NCI-H1092 (cell line): ENCODE measurements at places on chromosomes 6 and 20.

GRCh38 chr6:130122243-130122642, 100.5 kb downstream of the SAMD3 start:
- DNase-seq: no peak

- no peak for DNase-seq
These were observed 62.0 kb downstream of the PPP1R14C start for GRCh38 chr6:150204705-150205472.

GRCh38 chr6:166026586-166027126, 141.0 kb downstream of the TBXT start:
- DNase-seq: no peak

GRCh38 chr6:150313781-150314180, 55.0 kb upstream of the IYD start:
- no peak for DNase-seq

DNA sequence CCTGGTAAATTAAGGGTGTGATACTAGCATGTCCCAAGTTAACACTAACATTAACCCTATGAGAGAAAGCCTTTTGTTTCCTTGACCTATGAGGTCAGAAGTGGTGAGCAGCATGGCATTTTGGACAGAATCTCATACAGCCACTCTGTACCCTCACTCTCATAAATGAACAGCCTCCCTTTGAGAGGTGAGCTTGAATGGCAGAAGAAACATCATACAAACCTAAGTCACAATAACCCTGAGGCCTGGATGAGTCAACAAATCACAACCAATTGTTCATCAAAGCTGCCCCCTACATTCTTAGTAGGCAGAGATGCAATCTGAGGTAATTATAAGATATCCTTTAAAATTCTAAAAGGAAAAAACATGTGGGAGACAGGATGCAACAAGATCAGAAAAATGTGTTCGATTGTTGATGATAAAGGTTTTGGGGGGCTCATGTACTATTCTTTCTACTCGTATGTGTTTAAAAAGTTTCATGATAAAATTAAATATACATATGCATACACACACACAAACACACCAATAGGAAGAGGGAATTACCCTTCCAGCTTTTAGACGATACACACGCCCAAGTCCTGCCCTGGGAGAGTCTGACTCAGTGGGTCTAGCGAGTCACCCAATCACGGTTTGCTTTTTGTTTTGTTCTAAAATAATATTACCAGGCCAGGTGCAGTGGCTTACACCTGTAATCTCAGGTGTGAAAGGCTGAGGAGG, 117.3 kb downstream of the ARHGAP18 start:
- DNase-seq: no peak

- no peak for DNase-seq
These were observed 4.5 kb upstream of the LAMA5 start for GRCh38 chr20:62371588-62372041.

GRCh38 chr6:88972504-88973423, 9.3 kb upstream of the RNGTT start:
- no peak for DNase-seq

DNA sequence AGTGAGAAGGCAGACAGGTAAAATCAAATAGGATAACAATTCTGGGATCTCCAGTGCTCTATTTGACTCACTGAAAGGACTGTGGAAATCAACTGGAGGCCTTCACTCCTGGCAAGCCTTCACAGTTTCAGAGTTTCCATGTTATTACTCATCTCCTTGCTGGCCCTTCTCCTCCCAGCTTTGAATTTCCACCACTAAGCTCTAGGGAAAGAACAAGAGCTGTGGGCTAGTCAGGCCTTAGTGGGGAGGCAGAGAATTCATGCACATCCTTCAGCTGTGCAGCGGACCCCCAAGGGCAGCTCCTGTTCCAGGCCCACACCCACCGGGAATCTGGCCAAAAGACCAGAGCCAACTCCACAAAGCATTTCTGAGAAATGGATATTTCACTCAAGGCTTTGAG, 26.0 kb downstream of the MYLIP start:
- no peak for DNase-seq

- DNase-seq: no peak
These were observed 74.6 kb upstream of the SLC22A23 start for GRCh38 chr6:3531481-3531880.

- DNase-seq: no peak
These were observed 551.1 kb upstream of the SYNCRIP start for GRCh38 chr6:86193821-86194220.

DNA sequence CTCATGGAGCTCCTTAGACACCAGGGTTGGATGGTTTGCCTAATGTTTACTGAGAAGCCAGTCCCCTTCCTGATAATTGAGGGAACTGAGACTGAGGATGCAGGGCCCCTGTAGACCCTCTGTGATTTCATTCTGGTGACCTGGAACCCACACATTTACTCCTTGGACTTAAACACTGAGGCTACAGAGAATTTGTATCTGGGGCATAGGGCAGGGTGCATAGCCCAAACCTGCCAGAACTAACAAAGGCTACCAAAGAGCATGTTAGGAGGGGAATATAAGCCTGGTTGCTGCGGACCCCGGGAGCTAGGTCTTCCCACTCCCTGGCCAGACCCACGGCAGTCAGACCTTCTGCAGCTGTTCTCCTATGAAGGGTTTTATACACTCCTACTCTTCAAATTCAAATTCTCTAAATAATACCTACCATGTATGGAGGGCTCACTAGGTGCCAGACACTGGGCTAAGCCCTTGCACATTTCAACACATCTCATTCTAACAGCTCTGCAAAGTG, 19.7 kb downstream of the DAAM2 start:
- no peak for DNase-seq

DNA sequence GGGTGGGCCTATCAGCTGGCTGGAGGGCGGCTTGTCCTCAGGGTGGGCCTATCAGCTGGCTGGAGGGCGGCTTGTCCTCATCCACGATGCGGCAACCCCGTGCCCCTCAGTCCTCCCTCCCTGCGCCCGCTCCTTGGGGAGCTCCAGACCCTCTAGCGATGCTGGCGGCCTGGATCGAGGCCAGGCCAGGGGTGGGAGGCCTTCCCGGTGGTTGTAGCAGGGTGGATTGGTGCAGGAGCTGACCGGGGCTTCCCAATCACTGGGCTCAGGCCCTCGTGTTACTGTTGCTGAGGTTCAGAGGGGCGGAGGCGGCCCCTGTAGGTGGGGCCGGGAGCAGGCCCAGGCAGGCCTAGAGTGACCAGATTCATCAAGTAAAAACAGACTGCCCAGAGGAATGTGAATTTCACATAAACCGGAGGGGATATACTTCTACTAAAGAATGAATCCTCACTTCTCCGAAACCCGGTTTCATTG, 8.8 kb downstream of the SLC17A9 start:
- DNase-seq: no peak

GRCh38 chr6:151536188-151536479, 42.3 kb downstream of the CCDC170 start:
- no peak for DNase-seq

- DNase-seq: no peak
These were observed 4.2 kb upstream of the RNF182 start for GRCh38 chr6:13920552-13920951.

DNA sequence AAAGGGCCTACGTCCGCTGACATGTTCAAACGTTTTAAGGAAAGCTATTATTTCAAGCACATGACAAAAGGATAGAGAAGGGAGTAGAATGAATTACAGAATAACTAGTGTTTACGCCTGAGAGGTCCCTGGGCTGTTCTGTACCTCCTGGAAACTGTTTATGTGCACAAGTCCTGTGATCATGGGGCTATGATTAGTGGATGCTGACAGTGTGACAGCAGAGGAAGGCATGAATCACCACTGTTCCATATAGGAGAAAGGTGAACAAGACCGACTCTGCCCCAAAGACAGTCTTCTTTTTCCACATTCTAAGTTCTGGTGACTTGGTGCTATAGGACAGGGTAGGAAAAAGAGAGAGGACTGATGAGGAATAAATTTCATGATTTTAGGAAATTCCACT, 249.2 kb upstream of the PRDM1 start:
- no peak for DNase-seq

GRCh38 chr6:147586044-147586443, 77.6 kb downstream of the SAMD5 start:
- DNase-seq: peak; percentile 2

DNA sequence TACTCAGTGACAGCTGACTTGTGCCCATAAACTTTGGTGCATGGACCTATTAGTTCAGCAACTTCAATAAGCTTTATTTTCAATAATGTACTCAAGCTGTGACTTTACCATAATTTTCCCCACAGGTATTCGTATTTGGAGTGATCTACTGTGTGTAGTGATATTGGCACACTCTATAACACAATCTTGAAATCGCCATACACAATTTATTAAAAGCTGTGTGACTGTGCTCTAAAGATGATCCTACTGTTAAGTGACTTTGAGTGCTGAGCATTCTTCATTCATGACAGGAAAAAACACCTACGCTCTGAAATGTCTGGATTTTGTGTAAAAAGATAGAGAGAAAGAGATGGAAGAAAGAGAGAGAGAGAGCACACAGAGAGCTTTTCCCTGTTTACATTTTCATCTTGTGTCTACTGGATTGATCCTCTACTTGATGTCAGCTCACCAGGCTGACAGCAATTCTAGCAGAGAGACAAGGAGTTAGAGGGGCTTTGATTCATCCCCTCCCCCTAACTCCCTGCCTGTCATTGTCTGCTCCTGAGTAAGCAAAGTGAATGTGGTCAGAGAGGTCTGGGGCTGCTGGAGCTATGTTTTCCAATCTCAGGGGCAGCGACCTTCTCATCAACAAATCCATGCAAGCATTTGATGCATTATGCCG, 538.7 kb upstream of the POU3F2 start:
- DNase-seq: no peak

- no peak for DNase-seq
These were observed 56.2 kb downstream of the ADNP start for GRCh38 chr20:50874758-50875665.

- no peak for DNase-seq
These were observed 87.4 kb downstream of the PCSK2 start for GRCh38 chr20:17314264-17314663.

DNA sequence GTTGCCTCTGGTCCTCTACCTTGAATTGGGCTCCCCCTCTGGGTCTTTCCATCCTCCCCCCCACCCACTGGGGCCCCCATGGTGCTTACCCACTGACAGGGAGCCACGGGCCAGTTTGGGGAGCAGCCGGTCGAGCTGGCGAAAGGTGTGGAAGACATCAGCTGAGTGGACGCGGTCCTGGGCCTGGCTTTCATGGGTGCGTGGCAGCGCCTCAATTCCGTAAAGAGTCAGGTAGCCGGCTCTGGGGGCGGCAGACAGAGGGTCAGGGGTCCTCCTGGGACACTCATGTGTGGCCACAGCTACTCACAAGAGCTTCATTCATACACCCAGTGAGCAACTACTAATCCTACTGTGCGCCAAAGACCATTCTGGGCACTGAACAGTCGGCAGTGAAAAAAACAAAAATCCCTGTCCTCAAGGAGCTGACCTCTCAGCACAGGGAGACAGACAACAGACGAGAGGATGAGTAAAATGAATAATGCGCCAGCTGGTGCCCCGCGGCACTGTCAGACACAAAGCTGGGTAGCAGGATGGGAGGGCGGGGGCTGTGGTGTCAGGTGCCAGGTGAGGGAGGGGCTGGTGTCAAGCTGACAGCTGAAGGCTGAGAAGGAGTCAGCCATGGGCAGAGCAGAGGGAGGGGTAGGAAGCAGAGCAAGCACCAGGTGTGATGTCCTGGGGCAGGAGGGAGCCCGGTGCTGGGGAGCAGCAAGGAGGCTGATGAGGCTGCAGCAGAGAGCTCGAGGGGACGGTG, 28.3 kb downstream of the PTGIS start:
- no peak for DNase-seq

- DNase-seq: no peak
These were observed 139.3 kb downstream of the PDSS2 start for GRCh38 chr6:107319906-107320530.

GRCh38 chr6:145727817-145728388, 7.4 kb downstream of the EPM2A start:
- no peak for DNase-seq

- no peak for DNase-seq
These were observed 17.2 kb upstream of the MAP3K4 start for GRCh38 chr6:160974304-160974771.

DNA sequence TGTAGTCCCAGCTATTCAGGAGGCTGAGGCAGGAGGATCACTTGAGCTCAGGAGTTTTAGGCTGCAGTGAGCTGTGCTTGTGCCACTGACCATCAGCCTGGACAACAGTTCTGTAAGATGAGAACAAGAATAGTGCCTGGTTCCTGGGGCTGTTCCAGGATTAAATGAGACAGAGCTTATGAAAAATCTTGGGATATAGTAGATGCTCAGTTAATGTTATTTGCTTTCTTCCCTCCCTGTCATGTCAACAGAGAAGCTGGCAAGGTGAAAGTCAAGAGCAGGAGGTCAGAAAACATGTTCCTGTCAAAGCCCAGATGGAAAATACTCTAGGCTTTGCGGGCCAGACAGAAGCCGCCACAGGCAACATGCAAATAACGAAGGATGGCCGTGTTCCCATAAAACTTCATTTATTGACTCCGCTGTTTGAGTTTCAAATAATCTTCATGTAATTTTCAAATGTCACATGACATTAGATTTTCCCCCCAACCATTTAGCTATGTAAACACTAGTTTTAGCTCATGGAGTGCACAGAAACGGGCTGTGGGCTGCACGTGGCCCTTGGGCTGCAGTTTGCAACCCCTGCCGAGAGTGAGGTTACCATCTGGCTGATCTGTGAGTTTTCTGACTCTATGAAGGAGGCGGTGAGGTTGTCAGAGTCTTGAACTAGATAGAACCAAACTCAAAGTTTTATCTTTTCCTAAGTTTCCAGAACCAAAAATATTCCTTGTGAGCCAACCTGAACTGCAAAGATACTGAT, 63.4 kb upstream of the PMEPA1 start:
- no peak for DNase-seq

GRCh38 chr6:52734072-52734471, 29.2 kb downstream of the GSTA2 start:
- DNase-seq: no peak

- no peak for DNase-seq
These were observed 159.2 kb upstream of the C6orf118 start for GRCh38 chr6:165468340-165469235.

DNA sequence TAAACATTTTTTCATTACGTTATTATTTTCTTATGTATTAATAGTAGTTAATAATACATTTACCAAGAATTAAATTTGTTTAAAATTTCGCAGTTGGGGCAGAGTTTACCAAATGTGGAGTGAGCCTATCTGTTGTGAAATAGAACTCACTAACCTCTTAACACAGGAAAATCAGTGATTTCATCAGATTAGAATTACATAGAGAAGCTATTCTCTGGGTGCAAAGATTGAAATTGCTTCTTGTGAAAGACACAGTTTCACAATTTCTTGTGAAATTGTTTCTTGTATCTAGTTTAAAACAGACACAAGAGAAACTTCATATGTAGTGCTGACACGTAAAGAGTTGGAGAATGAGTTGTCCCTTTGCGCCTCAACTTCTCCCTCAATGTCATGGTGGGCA, 69.4 kb upstream of the PRL start:
- DNase-seq: no peak

- no peak for DNase-seq
These were observed at the start of gene CPNE5 for GRCh38 chr6:36838896-36839748. Gene CPNE5, minus strand, starts transcription at chr6:36839444. Its CDS starts 67 bp downstream, at chr6:36839377.

GRCh38 chr6:55643861-55644260, 64.9 kb upstream of the HMGCLL1 start:
- no peak for DNase-seq

GRCh38 chr6:167576828-167577503, 249.7 kb upstream of the AFDN start:
- DNase-seq: no peak
